Liver (tissue), 10 donors: ENCODE measurements at places on chromosomes 11 and 22.

DNA sequence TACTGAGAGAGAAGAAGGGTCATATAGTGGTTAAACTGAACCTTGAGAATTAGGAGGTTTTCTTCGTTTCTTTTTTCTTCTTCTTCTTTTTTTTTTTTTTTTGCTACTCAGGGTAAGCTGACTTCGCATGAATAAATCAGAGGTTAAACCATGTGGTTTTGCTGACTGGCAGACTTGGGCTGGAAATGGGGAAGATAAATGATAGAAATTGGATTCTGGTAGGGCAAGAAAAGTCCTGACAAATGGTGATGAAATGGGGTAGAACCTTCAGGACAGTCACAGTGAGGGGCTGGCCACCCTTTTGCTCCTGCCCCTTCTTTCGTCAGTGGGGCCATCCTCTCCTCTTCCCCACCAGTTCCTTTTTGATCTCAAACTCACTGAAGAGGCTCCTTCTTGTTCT is 1.6 kb upstream of the SWAP70 start:
- no peak for DNase-seq

- DNase-seq = no peak
Observed at GRCh38 chr11:70341881-70342429, 56.4 kb upstream of the CTTN start.

- DNase-seq = no peak
Observed at GRCh38 chr22:28249402-28249801, 330.3 kb upstream of the PITPNB start.

DNA sequence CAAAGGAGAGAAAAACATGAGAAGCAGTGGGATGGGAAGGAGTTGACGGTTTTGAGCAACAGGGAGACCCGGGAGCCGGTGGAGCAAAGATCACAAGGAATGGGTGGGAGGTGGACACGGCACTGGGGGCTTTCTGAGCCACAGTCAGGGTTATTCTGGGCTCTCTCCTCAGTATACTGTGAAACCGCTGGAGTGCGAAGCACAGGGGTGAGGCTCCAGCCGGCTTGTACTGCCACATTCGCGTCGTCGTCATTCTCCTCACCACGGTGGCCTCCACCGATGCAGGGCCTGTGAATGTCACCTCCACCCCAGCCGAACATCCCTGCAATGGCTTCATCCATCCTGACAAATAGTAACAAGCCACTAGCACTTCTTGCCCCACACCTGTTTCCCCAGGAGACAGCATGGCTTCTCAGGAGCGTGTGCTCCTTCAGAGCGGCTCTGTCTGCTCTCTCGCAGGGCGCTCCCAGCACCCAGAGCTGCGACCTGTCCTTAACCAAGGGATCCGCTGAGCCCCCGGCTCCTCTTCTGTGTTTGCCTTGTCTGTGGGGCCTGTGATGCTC is 1165.3 kb downstream of the TBC1D22A start:
- no peak for DNase-seq

DNA sequence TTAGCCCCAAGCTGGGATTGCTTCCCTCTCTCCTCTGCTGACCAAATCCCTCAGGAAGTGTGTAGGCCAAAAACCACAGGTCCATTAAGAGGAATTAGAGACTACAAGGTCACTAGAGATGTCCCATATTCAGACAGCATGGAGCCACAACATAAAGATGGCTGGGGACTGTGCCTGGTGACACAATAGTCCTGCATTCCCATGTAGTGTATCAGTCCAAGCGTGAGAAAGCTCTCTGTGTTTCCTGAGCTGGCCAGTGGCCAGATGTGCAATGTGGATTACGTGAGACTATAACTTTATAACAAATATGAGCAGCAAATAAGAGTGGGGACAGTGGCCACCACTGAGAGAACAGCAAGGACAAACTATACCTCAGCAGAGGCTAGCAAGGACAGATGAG is 7.6 kb upstream of the MS4A10 start:
- no peak for DNase-seq

- no peak for DNase-seq
Observed at GRCh38 chr11:114846416-114846791, 168.1 kb downstream of the NXPE2 start.

- DNase-seq = no peak
Observed at GRCh38 chr22:42174062-42174461, 43.5 kb upstream of the CYP2D6 start.

DNA sequence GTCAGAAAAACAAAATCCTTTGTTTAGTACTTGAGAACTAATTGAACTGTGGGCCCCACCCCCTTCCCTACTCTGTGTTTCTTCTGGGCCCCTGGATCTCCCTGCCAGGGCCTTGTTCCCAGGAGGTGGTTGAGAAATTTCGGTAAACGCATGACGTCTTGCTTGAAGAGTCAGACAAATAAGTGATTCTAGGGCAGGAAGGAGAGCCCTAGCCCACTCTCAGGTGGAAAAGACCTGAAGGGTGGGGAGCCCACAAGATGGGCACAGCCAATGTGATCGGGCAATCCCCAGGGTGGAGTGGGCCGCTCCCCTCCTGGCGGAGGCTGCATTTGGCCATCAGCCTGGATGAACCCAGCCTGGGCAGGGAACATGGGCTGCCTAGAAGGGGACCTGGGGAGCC is 16.8 kb upstream of the P2RY2 start:
- DNase-seq = no peak
